Activated CD8-positive, alpha-beta memory T cell treated with anti-CD3 and anti-CD28 coated beads for 1 hour (primary cell): ENCODE measurements at places on chromosomes 4 and X.

GRCh38 chr4:143389579-143390195 lies 53.0 kb downstream of the GAB1 start:
- DNase-seq, result no peak

DNA sequence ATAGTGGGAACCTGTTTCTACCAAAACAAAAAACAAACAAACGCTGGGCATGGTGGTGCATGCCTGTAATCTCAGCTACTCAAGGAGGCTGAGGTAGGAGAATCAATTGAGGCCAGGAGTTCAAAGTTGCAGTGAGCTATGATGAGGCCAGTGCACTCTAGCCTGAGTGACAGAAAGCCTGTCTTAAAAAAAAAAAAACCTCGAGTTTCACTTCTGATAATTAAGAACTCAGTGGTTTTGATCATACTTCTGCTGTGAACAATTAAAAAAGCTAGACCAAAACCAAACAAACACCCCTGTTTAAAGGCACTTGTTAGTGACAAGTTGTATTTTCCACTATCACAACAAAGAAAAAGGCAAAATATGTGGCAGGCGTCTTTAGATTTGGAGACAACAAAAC lies 15.0 kb upstream of the UBE2D3 start:
- DNase-seq, result no peak

GRCh38 chr4:83125738-83126141 lies 11.2 kb upstream of the PLAC8 start:
- peak; percentile 20 for DNase-seq

DNA sequence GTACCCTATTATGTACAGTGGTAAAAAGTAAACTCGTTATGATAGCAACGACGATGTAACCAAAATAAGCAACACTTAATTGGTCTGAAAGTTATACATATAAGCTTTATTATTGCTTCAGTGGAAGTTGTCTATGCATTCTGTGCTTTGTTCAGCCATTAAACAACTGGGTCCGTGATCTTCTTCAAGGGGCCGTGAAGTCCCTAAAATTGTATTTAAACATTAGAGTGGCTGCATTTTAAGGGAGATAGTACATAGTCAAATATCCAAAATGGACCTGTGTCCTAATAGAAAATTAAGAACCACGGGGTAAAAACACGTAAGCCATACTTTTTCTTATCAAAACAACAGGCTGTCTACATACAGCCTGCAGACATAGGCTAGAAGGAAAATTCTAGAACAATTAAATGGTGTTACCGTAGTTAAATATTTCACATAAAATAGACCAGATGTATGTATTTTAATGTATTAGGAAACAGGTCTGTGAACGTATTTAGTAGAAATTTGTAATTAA lies 2.1 kb downstream of the GUCY1A1 start:
- DNase-seq, result no peak

DNA sequence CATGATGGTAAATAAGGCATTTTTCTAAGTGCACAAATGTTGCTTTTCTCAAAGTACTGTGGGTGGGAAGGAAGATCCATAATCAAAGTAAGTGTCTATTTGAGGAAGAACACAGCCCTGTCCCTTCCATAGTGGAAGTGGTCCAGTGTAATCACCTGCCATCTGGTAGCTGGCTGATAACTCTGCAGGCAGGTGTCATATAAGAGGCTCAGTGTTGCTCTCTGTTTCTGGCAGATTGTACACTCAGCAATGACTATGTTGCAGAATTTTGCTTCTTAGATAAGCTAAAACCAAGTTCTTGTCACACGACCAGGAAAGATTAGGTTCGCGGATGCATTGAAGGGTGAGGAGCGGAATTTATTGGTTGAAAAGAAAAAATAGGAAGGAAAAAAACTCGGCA lies 20.9 kb downstream of the SAGE1 start:
- DNase-seq, result no peak

DNA sequence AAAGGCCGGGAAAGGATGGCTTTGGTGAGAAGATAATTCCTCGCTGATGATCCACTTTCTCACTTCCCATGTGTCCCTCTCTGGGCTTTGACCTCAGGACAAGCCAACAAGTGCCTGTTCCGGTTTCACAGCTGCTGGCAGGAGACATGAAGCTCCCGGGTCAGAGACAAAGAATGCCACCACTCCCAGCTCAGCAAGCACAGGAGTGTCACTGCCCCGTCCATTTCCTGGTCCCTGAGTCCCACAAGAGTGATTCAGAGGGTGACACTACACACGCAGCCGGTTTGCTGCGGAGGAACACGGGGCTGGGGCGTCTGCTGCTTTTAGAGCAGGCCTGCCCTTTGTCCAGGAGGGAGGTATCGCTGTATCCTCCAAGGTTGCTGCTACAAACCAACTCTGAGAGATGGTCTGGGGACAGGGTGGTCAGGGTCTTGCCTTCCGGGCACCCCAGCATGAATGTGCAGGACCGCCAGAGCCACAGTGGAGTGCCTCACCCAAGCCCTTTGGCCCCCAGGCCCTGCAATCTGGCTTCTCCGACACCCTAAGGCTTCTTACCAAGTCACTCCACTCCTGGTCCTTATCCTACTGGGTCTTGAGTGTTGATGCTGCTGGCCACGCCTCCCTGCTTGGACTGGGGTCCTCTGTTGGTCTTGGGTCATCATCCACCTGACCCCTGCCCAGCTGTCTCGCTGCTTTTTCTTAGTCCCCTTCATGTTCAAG lies 49.5 kb downstream of the CPZ start:
- DNase-seq, result no peak

- DNase-seq, result no peak
Measured at GRCh38 chr4:175729665-175730064, 82.4 kb downstream of the GPM6A start.

DNA sequence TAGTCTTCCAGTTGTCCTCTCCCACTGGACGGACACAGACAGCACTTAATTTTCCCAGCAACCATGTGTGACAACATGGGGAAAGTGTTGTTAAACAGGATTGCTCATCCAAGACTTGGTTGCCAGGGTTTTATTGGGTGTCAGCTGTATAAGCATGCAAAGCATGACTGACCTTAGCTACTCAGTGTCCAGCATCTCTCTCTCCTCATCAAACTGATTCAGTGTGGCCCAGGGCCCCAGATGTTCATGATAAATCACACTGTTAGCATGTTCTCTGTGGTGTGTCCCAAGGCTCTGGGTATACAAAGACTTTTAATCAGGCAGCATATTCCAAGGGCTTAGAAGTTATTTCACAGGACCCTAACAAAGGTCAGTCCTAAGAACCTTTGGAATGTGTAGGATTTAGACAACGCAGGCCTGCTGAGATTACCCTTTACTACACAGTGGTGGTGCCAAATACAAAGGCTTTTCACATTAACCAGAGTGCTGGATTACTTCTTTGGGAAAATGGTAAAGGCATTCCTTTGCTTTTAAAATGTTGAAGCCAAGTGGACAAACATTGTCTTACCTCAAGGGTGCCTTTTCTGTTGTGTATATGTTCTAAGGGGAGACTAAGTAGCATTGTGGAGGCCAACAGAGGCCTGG lies 213.3 kb downstream of the GLUD2 start:
- no peak for DNase-seq

DNA sequence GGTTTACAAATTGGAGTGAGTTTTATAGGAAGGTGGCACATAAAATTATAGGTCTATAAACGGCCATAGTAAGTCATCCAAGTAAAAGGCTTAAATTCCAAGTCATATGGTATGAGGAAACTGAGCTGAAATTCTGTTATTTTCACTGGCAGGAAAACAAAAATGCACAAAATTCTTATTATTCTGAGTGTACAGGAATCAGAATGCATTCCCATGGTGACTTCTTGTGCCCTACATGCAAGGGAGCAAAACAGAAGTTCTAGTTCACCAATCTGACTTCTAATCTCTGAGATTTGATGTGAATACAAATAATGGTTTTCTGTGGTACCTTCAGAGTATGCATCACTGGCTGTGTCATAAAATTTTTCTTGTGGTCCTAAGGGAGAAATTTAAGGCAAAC lies 102.9 kb downstream of the CLCN4 start:
- DNase-seq, result no peak

DNA sequence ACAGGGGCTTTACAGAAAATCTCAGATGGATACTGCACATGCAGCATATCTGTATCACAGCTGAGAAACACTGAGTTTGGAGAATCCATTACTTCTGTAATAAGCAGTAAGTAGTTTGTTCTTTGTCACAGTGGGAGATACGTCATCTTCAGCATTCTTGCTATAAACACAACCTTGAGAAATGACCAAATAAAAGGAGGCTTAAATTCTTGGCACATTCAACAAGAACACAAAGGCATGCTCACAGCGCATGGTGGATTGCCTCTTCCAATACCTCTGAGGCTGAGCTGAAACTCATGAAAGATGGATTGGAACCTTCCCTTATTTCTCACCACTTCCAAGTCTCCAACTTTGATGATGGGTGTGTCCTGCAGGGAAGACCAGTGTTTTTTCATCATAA lies 54.5 kb downstream of the ANXA5 start:
- no peak for DNase-seq

DNA sequence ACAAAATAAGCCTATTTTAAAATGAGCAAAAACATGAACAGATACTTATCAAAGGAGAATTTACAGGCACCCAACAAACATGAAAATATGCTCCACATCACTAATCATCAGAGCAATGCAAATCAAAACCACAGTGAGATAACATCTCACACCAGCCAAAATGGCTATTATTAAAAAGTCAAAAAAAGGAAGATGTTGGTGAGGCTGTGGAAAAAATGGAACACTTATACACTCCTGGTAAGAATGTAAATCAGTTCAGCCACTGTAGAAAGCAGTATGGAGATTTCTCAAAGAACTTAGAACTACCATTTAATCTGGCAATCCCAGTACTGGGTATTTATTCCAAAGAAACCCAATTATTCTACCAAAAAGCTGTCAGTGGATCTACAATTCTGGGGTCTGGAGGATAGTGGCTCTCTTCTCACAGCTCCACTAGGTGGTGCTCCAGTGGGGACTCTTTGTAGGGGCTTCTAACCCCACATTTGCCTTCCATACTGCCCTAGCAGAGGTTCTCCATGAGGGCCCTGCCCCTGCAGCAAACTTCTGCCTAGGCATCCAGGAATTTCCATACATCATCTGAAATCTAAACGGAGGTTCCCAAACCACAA lies 9.1 kb upstream of the ZNF732 start:
- DNase-seq, result no peak

DNA sequence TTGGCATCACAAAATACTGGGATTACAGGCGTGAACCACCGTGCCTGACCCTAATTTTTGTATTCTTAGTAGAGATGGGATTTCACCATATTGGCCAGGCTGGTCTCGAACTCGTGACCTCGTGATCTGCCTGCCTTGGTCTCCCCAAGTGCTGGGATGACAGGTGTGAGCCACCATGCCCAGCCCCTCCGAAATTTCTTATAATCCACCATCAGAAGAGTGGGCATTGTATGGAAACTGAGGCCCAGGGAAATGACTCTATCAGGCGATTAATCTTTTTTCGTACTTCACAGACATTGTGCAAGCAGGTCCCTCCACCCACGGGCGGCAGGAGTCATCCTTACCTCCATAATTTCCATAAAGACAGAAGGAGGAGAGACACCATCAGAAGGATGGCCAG lies 16.0 kb downstream of the CRLF2 start:
- no peak for DNase-seq

DNA sequence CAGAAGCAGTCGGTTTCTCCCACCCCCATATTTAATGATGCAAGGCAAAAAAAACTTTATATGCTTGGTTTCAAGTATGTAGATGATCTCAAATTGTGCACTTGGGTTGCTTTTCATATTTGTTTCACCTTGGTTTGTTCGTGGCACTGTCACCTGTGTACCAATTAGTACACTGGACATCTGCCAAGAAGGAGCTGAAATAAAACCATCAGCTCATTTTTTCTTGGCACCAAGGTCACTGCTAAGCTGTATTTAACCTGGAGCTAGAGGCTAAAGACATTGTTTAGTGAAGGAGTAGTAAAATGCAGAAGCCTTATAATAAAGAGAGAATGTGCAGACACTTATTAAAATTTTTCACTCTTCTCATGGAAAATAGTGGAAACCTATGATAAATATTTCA lies 430.8 kb downstream of the ARHGAP24 start:
- DNase-seq, result no peak

DNA sequence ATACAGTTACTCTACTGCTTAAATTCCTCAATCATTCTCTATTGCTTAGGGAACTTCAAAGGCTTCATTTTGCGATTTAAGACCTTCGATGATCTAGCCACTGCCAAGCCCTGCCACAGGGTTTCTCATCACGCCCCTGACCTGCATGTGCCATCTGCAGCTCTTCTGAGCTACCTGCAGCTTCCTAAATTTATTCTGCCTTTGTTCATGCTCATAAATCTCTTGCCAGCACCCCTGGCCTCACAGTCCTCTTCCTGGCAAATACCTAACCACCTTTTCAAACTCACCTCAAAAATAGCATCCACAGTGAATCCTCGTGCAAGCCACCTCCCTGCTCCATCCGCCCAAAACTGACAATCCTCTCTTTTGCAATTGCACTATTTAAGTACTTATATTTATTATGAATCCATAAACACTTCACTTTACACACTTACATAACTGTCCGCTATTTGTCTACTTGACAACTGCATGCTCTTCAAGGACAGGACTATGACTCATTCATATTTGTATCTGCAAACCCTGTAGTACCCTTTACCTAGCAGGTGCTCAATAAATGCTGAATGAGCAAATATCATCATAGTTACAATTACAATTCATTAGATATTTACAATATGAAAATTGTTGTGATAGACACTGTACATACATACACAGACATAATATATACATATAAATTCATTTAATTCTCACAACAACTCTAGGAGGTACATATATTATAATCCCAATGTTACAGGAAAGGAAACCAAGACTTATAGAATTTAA lies 280.0 kb upstream of the RASGEF1B start:
- DNase-seq, result no peak

DNA sequence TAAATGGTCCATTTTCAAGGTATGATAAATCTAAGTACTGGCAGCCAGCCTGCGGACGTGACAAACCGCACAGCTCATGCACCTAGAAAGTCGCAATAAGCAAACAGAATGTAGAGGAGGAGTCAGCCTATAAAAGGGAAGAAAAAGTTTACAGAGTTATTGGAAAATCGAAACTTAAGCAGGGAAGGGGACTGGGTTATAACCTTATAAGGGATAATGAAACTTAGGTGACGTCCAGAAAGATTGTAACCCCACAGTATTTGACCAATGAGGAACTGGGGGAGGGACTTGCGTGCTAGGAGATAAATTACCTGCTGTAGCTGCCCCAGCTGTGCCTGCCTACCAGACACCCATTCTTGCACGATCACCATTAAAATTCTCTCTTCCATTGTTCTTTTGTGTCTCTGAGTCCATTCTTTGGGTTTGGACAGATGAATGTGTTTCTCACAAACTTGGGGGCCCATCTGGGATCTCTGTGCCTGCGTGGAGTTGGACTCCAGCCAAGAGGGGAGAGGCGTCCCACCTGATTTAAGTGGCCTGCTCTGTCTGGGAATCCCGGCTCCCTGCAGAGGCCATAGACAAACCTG lies 61.0 kb downstream of the ZCCHC12 start:
- no peak for DNase-seq

DNA sequence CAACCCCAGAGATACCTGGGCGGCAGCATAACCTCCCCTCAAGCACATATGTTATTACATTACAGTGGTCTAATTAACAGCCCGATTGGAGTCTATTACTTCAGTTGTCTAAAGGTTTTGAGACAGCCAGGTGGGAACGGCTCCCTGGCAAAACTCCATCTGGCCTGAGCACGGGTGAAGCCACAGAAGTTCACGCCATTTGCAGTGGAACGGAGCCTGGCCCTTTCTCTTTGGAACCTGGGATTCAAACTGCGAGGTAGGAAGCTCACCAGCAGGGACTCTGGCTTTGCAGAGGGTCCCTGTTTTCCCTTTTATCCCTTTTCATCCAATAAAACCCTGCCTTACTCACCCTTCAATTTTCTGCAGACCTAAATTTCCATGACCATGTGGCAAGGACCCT lies 45.9 kb upstream of the NEIL3 start:
- no peak for DNase-seq
